ENCODE measurements at places on chromosomes 7 and 10.

DNA sequence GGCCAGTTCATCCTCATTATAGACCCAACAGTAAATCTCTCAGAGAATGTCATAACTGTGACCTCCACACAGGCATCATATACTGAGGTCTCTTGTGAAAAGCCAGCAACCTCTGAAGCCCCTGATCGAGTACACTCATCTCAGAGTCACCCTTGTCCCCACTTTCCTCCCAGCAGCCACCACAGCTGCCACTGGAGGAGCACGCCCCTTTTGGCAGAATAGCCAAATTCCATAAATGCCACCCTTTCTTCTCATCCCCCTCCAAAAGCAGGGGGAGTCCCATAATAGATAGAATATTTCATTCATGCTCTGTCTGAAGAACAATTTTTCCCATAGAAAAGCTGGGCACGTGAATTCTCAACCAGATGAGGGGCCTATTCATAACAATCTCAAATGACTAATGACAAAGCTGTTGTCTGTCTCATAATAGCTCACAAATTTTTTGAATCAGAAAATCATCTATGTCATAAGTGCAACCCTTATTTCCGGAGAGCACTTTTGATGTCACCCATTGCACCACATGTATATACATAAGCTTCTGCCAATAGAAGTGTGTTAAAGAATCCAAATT, 47.4 kb downstream of the SGMS1 start:
- no peak overlapping the region for H3K27ac ChIP-seq
- no peak overlapping the region for H3K4me3 ChIP-seq
- H3K36me3 ChIP-seq, result no peaks in the 10 kb centered on the region
- DNase-seq, result no peak
- H3K27me3 ChIP-seq, result no peaks in the 10 kb centered on the region

GRCh38 chr7:134865001-134865845, 85.8 kb downstream of the CALD1 start:
- DNase-seq, result peak; percentile 80
- peak overlapping the region; percentile 27 for H3K27ac ChIP-seq
- no peak overlapping the region for H3K4me3 ChIP-seq

- H3K36me3 ChIP-seq, result peaks cover 3% of the 10 kb centered on the region
- peaks cover 2% of the 10 kb centered on the region for H3K4me1 ChIP-seq
These were observed 423.8 kb downstream of the ARL4A start for GRCh38 chr7:13111230-13111629.

DNA sequence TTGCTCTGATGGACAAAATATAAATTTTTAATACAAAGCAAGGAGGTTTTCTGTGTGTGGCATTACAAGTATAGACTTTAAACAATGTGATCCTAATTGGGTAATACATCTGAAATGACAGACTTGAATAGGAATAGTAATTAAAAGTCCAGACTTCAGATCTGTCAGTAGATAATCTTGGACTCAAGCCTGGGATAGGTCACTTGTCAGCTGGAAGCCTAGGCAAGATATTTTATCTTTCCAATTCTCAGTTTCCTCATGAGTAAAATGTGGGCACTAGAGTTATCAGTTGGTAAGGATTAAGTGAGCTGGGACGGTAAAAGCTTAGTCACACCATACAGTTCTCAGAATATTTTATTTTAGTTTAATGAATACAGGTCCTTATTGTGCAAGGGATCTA, 10.4 kb upstream of the ZMYND11 start:
- no peak overlapping the region for H3K4me3 ChIP-seq
- no peaks in the 10 kb centered on the region for H3K27me3 ChIP-seq
- no peaks in the 10 kb centered on the region for H3K4me1 ChIP-seq
- no peak overlapping the region for H3K27ac ChIP-seq
- no peaks in the 10 kb centered on the region for H3K36me3 ChIP-seq

GRCh38 chr10:88661018-88661417, 3.2 kb upstream of the LIPF start:
- H3K36me3 ChIP-seq, result no peaks in the 10 kb centered on the region
- peaks cover 2% of the 10 kb centered on the region for H3K4me1 ChIP-seq
- no peak overlapping the region for H3K4me3 ChIP-seq
- DNase-seq, result no peak
- H3K27ac ChIP-seq, result no peak overlapping the region
- no peaks in the 10 kb centered on the region for H3K27me3 ChIP-seq

All from mesenchymal stem cell (in vitro differentiated cells and primary cell).